ENCODE measurements at places on chromosomes 16 and 17.

DNA sequence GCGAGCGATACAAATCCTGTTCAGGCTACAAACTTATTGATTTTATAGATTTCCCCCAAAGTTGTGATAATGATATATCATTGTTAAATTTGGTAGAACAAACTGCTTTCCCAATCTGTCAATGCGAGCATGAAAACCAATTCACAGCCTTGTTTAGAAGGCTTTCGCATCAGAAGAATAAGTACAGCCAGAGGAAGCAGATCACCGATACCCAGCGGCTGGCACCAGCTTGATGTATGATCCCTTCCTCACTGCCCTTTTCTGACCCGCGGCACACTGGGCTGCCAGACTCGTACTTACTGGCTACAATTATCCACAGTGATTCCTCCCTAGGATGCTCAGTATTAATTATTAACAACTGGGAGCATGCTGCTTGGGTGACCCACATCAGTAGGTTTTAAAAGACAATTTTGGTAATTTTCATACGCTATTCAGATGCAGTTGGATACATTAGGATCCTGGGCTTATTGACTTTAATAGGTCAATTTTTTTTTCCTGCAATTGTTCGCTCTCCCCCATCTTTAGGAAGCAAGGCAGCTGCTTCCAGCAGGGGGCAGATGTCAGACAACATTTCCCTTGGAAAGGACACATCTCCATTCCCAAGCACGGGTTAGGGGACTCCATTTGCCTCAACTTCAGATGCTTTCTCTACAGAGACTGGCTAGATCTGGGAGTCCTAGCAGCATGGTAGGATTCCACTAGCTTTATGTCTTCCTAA, 582.7 kb upstream of the PSMD7 start:
- no peak for DNase-seq

DNA sequence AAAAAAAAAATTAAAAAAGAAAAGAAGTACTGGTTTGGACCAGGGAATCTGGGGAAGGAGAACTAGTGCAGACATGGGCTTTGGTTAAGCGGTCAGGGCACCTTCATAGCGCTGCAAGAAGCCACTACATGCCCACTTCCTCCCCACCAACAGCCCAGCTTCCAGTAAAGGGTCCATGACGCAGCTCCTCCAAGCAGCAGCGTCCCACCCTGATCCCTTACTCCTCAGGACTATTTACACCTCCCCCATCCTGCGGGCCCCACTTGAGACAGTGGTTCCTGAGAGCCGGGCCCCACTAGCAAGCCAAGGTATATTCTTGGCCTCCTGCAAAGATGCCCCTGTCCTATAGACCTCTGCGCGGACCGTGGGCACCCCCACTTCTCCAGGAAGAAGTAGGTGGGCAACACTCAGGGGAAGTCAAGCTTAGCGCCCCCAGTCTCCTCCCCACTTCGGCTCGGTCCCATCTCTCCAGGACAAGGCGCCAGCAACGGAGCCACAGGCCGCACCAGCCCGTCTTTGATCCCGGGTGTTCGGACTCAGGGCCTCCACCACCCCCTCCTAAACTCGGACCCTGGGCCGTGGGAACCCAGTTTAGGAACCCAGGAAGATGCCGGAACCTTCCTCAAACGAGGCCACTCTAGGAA, 913 bp upstream of the PRR14 start:
- peak; percentile 6 for DNase-seq

GRCh38 chr16:87575027-87575804, 27.1 kb upstream of the JPH3 start:
- DNase-seq, result no peak

GRCh38 chr17:76887802-76888201, 19.6 kb downstream of the MGAT5B start:
- no peak for DNase-seq

DNA sequence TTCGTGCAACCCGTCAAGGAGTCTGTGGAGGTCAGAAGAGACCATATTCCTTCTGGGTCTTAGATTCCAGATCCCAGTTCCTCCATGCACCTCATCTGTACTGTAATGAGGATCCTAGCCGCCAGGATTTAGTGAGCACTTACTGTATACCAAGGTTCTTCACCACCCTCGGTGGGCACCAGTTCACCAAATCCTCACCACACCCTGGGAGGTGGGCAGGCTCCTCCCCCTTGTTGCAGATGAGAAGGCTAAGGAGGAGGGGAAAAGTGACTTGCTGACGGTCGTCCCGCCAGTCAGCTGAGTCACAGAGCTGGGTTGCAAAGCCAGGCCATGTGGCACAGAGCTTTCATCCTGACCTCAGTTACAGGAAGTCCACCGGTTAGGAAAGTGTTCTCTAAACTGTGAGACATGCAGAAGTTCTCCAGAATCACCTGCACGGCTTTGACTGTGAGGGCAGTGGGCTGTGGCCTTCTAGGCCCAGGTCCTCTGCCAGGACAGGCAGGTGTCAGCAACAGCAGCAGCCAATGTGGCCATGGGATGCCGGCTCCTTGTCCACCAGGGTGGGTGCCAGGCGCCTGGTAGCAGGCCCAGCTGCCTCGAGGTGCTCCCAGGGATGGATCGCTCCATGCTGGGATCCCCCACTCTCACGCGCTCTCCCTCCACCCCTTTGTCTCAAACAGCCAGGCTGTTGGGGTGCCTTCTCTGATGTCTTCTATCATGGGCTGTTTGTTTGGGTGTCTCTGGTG, 240.3 kb upstream of the GSE1 start:
- DNase-seq, result no peak

- peak; percentile 56 for DNase-seq
Measured at GRCh38 chr16:89363621-89364393, 126.6 kb downstream of the ANKRD11 start.

DNA sequence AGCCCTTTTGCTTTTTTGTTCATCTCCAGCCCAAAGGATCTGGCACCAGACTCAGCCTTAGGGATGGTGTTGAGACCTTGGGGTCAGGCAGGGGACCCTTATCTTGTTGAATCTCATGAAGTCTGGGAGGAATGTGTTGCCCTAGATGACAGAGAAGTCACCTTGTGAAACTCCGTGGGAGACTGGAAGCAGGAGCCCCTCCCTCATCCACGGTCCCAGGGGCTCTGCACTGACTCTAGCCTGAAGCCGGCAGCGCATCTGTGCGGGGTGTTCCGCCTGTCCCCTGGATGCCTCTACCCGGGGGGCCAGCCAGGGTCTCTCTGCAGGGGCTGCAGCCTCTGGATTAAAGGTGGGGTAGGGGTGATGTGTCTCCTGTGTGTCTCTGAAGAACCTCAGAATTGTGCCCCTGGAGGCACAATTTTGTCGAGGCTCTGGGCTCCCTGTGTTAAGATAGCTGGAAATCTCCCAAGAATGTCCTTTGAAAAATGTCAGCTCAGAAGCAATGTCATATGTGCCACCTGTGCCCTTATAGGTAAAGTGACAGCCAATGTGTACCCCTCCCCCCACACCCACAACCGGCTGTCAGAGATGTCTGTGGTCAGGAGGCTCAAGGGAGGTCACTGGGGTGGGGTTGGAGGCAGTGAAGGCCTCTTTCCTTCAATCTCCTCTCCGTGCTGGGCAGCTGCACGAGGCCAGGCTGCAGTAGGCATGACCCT, 32.1 kb upstream of the CDC42EP4 start:
- DNase-seq, result no peak

- no peak for DNase-seq
Measured at GRCh38 chr16:79508294-79508693, 92.2 kb downstream of the MAF start.

GRCh38 chr17:6558276-6558675, 1.9 kb upstream of the PITPNM3 start:
- no peak for DNase-seq

DNA sequence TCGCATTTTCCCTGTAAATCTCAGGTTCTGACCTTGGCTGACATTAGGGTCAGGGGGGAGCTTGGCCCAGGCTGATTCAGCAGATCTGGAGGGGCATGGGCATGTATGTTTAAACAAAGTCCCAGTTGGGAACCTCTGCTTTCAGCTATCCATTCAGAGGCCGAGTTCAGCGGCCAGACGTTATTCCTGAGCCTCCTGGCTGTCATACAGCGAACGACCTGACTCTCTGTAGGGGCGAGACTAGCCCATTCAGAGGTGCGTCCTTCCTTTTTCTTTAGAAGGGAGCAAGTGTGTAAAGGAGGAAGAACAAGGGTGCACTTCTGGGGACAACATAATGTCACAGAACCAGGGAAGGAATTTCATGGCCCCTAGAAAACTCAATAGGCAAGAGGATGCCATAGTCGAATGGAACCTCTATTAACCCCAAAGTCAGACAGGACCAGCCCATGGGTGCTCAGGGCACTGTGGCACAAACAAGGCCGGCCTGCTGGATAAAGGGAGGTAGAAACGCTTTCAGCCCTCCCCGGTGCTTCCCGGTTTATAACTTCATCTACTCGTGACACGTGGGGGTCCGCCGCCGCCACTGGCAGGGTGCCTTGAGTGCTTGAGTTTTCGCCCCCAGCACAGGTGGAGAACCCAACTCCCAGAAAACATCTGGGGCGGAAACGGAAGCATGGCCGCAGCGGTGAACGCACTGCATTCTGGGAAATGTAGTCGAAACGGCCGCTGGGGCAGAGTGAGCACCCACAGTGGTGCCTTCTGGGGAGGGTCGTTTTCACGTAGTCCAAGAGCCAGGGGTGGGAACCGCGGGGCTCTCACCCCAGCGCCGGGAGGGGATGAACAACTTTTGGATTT, 33.2 kb upstream of the PLCG2 start:
- DNase-seq, result peak; percentile 80

DNA sequence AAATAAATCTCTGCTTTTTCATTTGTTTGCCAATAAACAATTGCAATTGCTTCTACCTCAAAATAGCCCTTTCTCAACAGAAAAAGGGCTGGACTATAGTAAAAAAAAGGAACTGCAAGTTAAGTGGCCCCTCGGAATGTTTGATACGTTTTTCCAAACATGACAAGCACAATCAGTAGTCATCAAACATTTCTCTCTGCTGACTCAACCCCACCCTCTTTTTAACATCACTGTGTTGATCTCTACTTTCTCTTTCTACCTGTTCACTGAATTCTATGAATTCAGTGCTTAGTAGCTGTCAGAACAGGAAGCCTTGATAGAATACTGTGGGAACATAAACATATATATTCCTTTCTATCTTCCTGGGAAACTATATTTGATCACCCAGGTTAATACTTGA, 116.5 kb upstream of the AXIN2 start:
- DNase-seq, result no peak

DNA sequence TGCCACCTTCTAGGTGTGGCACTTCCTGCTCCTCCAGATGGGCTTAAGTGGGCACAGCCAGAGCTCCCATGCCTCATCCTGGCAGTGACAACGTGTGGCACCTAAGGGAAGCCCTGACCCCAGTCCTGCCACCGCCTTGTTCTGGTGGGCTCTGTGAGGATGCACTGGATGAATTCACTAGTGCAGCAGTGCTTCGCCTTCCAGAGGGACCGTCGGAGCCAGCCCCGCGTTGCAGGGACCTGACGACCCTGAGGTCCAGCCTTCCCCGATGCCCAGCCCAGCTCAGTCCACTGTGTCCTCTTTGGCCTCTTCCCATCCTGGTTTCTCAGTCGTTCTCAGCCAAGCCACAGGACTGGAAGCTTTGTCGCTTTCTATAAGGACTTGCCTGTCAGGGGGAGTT, 399.8 kb downstream of the SEC14L1 start:
- no peak for DNase-seq

DNA sequence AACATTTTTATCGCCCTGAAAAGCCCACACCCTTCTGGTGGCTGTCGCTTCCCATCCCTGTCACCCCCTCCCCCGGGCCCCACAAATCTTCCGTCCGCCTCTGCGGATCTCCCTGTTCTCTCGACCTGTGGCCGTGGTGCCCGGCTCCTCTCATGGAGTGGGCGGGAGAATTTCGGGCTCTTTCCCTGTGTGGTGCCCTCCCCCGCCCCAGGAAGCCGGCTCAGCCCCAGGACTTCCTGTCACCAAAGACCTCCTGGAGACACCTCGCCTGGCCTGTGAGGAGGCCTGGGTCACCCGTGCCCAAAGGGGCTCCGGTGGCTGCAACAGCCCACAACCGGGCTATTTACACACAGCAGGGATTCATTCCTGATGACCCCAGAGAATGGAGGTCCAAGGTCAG, 26.1 kb upstream of the UBE2I start:
- no peak for DNase-seq

DNA sequence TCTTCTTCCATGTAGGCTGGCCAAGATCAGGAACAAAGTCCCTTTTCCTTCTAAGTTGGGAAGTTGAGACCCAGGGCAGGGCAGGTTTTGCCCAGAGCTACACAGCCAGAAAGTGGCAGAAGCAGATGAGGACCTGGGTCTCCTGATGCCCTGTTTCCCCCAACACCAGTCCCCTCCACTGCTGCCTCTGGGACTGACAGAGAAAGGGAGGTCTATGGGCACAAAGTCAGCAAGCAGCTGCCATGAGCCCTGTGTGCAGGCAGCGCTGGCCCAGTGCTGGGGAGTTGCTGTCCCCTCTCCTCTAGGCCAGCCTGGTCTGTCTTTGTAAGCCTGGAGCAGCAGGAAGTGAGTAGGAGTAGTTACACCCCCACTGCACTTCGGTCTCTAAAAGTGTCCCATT, 46.9 kb upstream of the NKD1 start:
- no peak for DNase-seq

DNA sequence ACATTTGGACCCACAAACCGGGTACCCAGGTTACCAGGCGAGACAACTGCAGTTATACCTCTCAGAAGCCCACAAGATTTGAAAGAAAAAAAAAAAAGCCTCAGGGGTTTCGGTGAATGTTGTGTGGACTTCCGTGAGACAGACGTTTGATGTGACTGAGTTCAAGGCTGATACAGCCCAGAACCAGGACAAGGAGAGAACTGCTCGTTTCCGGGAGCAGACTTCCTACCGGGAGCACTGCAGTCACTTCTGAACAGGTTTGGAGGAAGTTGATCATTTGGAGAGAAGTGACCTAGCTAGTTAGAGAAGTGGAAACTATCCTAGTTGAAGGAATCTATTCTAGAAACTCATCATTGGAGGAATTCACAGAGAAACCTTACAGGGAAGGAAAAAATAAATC, 847 bp downstream of the CKLF start:
- DNase-seq, result peak; percentile 35

DNA sequence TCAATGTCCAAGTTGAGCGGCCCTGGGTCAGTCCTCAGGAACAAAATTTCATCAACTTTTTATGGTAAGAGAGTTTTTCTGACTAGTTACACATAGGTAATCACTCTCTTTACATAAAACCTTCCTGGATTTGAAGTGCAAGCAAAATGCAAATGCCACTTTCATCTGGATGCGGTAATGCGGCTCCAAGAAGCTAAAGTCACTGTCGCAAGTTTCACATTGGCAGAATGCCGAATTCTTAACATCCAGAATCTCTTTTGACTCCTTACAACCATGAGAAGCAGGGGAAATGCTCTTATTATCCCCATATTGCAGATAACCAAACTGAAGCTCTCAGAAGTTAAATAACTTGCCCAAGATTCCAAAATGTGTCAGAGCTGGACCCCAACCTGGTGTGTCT, 30.0 kb downstream of the MRPS23 start:
- no peak for DNase-seq
